Brain microvascular endothelial cell (primary cell): ENCODE measurements at places on chromosomes 3 and 15.

- peak; percentile 75 for DNase-seq
These were observed 13.2 kb upstream of the TRANK1 start for GRCh38 chr3:36957862-36958686.

GRCh38 chr15:39061952-39062464 is 497.4 kb upstream of the RASGRP1 start:
- DNase-seq: no peak

DNA sequence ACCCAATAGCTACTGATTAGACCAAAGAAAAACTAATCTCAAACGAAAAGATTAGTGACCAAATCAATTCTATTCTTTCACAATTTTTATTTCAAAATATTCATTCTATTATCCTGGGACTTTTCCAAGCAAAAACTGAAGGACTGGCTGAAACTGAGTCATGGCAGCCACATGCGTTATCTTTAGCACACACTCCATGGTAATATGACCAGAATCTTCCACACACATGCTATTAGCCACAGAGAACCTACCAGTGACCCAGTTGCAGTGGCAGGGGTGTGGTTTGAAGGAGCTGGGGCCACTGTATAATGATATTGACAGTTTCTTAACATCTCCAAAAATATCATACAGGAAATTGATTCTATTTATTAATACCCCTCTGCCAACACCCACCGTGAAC is 154.8 kb upstream of the ABI3BP start:
- no peak for DNase-seq

DNA sequence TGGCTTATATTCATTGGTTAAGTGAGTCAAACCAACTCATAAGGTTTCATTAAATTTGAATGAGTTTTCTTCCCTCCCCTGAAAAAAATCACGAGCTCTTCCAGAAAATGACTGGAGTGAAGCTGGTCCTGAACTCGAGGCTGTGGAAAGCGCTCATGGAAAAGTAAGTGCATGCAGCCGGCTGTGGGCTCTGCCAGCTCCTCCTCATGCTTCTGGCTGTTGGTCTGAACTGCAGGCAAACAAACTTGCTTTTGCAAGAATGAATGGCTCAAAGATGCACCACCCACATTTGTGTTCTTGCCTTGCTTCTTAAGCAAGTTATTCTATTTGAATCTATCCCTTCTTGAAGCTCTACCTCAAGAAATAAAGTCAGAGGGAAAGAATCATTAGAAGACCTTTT is 6.2 kb downstream of the ETV5 start:
- DNase-seq: no peak

DNA sequence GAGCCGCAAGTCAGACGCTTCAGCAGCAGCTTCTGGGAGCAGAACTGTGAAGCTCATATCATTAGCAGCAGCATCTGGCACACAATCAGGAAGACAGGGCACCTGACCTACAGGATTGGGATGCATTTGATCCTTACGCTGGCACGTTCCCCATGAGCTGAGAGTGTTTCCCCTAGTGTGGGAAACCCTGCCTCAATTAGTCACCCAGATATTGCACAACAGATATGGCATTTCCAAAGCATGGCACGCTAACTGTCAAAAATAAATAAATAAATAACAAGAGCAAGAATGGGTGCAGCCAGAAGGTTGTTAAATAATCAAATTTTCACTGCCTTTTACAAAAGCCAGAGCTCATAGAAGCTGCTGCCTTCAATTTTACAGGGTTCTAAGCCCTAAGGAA is 189.6 kb upstream of the THBS1 start:
- no peak for DNase-seq

- no peak for DNase-seq
These were observed 71.9 kb downstream of the FBXL22 start for GRCh38 chr15:63669074-63669473.

- DNase-seq: no peak
These were observed at the start of gene CCDC54 for GRCh38 chr3:107377151-107377550. Gene CCDC54 (plus strand): TSS chr3:107377439. CDS start chr3:107377588, 149 bp downstream.

DNA sequence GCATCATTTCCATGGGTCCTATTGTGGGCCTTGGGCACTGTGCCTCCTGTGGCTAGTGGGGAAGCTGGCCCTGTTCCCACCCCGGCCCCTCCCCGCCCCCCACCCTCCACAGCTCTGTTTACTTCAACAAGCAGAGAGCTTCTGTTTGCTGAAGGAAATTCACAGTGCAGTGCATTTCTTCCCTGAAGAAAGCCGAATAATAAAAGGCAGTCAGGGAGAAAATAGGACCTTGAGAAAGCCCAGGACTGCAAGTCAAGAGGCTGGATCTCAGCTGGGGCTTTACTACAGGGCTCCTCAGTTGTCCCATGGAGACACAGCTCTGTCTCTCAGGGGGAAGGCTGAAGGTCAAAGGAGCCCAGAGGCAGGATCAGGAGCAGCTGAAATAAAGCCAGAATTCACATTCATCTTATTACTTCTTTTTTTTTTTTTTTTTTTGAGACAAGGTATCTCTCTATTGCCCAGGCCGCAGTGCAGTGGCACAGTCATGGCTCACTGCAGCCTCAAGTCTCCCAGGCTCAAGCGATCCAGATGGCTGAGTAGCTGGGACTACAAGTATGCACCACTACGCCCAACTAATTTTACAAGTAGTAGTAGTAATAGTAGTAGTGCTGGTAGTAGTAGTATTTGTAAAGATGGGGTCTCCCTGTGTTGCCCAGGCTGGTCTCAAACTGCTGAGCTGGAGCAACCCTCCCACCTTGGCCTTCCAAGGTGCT is 33.0 kb upstream of the LACTB start:
- DNase-seq: no peak

DNA sequence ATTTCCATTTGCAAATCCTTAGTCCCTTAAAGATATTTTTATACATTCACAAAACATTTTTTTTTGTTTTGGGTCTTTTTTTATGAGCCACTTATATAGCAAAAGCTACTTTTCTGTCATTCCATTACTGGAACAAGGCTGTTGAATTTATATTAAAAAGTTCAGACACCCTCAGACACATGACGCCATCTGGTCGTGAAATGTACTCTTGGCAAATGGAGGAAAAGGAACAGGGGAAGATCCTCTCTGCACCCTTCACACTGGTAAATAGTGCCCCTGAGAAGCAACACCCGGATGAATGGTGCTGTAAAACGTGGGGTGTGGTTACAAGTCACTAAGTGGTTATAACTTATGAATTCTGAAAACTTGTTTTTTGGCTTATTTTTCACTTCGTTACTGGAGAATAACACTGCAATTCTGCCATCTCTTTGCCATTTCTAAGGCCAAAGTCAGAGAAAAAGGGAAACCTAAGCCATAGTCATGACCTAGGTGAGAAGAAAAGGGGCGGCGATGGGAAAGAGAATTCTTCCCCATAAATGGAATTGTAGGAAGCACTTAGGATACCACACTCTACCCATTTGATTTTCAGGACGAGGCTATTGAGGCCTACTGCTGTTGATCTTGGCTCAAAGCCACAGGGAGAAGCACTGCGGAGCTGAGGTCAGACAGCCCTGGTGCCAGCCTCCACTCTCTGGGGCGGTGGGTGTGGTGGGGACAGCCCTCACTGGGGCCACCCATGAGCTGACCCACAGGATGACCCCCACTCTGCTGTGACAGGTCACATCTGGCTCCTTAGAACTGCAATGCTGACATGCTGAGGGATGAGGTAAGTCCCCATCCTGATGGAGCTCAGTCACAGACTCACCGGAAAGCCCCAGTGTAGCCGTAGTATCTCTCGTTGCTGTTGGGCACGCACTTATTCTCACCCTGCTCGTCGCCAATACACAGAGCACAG is 21.9 kb downstream of the LTF start:
- peak; percentile 19 for DNase-seq

- DNase-seq: no peak
These were observed 16.9 kb upstream of the C15orf61 start for GRCh38 chr15:67504056-67504455.

- DNase-seq: peak; percentile 58
These were observed 355.4 kb downstream of the OTOL1 start for GRCh38 chr3:161851941-161852566.

DNA sequence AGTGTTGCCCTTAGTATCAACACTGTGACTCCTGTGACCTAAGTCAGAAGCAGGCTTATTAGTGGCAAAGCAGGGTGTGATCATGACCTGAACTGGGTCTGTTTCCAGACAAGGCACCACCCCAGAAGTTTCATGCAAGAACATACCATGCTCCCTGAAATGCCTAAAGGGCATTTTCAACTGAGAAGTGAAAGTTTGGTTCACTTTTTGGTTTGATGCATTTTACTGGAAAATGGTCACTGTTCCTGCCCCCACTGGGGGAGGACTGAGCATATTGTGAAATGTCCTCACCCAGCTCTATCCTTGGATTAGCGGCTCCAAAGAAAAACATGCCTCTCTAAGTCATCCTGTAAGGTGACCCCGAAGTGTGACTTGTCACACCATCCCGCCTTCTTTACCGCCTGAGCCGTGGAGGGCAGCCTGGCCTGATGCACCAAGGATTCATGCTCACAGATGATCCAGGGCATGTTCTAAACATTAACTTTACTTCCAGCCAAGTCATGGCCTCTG is 3.1 kb upstream of the FAM240A start:
- no peak for DNase-seq
